ENCODE measurements at places on chromosomes 4 and X.

DNA sequence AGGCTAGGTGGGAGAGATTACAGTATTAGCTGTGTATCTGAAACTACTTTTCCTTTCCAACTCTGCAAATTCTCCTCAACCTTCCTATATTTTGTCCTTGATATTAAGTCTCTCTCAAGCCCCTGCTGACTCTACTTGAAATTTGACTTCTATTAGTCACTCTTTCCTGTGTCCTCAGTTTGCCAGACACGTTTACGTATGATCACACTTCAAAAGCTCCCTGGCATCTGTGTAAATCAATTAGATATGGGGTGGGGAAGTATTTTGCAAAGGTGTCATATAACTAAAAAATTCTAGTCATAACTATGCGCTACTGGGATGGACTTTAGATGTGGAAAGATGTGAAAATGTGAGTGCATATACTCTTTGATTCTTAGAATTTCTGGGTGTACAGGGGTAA, 67.4 kb upstream of the ARHGAP24 start:
- DNase-seq = no peak

GRCh38 chr4:155819066-155819465, 47.0 kb downstream of the ASIC5 start:
- DNase-seq = peak; percentile 54

DNA sequence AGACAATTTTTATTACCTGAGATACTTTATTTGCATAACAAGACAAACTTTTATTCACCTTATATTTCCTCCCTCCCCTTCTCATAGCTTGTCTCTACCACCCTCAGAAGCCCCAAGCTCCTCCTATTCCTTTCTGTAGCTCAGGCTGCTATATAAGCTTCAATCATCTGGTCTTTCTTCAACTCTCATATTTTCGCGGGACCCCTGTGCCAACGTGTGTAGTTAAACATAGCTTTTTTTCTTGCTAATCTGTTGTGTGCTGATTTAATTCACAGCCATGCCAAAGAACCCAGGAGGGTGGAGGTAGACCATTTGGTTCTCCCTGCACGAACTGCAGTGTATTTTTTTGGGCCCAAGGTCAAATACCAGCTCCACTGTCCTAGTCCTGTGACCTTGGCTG, 21.1 kb upstream of the CD38 start:
- no peak for DNase-seq

DNA sequence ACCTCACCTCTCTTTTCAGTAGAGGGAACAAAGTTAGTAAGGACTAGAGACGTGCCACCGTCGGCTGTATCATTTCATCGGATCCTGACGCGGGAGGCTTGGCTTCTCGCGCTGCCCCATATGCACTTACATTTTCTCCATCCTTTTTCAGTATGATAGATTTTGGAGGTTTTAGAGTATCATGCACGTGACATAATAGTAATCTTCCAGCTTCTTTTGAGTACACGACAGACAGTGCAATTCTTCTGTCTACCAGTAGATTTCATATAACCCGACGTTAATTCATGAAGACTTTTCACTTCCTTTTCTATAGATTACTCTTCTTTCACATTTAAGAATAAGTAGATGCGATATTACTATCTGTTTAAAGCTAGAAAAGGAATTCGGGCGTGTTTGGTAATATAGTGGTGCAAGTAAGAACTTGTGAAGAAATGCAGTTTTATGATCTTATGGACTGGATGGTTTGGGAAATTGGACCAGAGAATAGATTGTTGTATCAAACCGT, 1.0 kb downstream of the CDS1 start:
- DNase-seq = no peak

- peak; percentile 58 for DNase-seq
These were observed at the start of gene MGST2 for GRCh38 chr4:139665690-139666529. Gene MGST2, plus strand, starts transcription at chr4:139665819. Its CDS starts 201 bp downstream, at chr4:139666020.

- DNase-seq = no peak
These were observed 497.2 kb downstream of the RAPGEF2 start for GRCh38 chr4:159600061-159600460.

- no peak for DNase-seq
These were observed 33.3 kb upstream of the HPF1 start for GRCh38 chr4:169791062-169791461.

DNA sequence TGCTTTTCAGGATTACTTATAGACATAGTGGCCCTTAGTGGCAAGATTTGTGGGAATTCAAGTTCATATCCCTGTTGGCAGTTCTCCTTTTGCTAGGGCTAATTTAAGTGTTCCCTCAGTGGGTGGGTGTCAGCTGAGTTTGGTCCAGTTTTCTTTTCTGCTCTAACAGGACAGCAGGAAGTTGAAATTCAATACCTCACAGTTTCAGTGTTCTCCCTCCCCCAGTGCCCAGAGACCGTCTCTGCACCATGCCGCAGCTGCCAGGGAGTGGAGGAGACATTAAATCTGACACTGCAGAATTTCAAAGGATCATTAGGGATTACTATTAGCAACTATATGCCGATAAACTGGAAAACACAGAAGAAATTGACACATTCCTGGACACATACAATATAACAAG, 50.7 kb downstream of the UBE2NL start:
- no peak for DNase-seq

DNA sequence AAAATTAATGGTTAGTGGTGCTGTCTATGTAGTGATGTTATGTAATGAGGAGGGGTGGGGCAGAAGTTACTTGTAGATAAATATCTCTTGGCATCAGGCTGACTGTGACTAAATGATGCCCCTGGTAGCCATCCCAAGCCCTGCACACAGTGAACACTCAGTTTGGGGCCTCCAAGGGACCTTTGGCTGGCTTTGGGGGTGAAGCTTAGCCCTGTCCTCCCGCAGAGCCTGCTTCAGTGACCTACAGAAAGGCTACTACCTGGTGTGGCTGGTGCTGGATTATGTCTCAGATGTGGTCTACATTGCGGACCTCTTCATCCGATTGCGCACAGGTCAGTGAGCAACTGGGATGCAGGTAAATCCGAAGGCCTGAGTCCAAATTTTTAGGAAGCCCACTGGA, 7.8 kb downstream of the CNGA2 start:
- no peak for DNase-seq

DNA sequence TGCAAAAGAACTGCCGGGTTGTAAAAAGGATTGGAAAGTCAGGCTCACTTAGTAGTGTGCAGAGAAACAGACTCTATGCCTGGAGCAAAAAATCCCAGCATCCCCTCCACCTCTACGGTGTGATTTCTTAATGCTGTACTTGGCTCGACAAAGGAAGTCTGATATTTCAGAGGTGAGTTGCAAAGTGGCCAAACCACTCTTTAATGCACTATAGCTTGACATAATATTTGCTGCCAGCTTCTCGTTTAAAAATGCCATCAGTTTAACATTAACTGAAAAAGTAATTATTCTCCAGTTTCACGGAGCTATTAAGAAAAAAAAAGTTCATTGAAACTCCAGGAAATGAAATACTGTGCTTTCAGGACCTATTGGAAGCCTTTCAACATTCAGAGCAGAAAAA, 448.3 kb upstream of the ZFP42 start:
- no peak for DNase-seq

- peak; percentile 94 for DNase-seq
These were observed at the start of gene C1GALT1C1 for GRCh38 chrX:120629667-120630537. Gene C1GALT1C1, minus strand, starts transcription at chrX:120630054. Its CDS starts 2,888 bp downstream, at chrX:120627166.

DNA sequence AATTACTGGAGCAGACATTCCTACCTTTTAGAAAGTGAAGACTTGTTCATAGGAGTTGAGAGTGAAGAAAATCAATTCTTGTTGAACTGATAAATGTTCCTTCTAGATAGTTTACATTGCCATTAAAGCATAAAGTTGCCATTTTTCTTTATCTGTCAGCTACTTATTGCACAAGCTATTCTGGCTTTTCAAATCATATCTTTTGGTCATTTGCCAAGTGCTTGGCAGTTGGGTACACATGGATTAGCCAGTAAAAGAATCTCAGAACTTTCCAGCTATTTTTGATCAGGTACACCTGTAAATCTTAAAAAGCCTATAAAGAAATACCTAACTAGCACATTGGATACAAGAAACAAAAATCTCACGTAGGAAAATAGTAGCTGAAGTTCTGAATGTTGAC, 56.4 kb upstream of the PNPLA4 start:
- DNase-seq = no peak

DNA sequence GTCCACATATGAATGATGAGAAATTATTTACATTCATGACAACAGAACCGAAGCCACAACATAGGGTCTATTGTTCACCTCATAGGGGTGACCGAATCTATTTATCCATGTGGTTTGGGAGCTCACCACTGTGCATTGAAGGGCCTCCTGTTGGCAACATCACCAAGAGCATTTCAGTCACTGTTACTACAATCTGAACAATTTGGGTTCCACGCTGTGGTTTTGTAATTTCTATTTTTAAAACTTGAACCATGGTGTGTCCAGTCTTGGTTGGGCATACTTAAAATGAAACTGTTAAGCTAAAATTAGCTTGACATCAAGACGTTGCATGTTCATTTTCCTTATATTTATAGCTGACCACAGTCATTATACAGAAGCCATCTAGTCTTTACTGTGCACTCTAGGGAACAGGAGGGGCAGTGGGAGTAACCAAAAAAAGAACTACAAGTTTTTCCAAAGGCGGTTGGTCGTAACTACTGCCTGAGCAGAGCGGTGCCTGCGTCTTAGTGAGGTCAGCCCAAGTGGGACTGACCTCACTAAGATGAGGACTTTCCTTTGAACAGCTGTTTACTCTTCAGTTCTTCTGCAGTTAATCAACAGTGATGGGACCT, 192.1 kb downstream of the SPRY1 start:
- DNase-seq = peak; percentile 78

DNA sequence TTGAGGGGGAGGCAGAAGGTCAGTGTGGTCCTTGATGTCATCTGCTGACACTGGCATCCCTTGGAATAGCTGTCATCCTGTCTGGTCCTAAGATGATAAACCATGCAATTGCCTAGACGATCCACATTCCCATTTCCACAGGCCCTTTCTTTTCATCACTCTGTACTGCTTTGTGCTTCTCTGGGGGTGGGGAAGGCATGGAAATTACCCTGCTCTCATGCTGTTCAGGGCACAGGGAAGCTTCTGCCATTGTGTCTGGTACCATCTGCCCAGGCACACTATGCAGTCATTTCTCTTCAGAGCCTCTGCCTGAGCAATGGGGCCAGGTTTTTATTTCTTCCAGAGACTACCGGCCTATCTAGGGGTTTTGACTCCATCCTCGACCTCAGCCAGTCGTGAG, 49.7 kb upstream of the ELOVL6 start:
- DNase-seq = no peak

DNA sequence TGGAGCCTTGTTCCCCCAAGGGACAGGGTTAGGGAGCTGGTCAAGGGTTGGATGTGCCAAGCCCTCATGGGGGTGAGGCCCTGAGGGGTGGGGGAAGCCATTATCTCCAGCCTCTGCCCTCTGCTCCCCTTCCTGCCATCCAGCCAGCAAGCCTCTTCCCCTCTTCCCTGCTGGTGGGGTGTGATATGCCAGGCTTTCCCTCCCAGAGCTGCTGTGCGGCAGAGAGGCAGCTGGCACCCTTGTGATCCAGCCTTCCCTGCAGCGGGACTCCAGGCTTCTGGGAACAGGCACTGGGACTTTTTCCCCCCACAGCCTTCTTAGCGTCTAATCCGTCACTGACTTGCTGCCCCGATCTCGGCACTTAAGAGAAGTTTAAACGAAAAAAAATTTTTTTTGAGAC, 6.3 kb downstream of the SSR4 start:
- DNase-seq = no peak

DNA sequence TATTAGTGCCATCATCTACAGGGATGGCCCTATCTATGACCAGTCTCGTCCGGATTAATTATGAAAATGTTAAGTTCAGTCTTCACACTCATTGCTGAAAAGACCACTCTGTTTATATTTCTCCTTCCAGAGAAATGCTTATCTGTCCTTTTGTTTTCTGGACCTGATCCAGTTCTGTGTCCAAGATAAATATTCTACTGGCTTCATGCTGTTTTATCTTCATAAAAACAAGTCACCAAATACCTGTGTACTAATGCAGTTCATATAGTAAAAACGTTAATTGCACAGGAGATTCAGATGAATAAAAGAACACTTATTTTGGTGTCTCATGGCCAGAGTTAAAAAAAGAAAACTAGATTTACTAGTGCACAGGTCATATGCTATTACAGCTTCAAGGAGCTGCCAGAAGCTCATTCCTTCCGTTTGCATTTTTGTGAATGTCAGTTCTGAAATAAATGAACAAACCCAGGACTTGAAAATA, 17.3 kb downstream of the FNIP2 start:
- no peak for DNase-seq

DNA sequence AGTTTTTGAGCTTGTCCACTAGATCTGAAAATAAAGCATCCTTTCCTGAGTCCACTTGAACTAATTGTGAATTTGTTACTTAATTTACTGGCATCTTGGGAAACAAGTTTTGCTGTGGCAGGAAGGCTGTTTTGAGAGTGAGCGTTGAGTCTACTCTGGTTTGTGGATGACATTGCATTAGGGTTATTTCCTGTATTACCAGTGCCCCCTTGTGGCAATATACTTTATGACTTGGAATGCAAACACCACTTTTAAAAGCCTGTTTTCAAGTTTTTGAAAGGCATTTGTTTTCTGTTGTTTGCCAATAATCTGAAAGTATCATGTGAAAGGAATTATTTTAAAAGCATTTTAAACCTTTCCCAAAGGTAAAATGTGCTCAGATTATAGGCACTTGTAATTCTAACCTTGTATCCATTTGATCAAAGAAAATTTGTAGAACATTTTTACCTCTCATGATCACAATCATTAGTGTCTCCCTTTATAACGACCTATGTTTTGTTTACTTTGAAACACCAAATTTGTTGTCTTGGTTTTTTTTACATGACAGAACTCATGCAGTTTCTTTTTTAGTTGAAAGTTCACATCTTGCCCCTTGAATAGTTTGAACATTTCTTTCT, 18.0 kb upstream of the CYP2U1 start:
- peak; percentile 76 for DNase-seq

- DNase-seq = peak; percentile 6
These were observed 18.9 kb upstream of the GPR101 start for GRCh38 chrX:137052643-137053235.

GRCh38 chr4:138184886-138185285, 57.3 kb downstream of the SLC7A11 start:
- no peak for DNase-seq

DNA sequence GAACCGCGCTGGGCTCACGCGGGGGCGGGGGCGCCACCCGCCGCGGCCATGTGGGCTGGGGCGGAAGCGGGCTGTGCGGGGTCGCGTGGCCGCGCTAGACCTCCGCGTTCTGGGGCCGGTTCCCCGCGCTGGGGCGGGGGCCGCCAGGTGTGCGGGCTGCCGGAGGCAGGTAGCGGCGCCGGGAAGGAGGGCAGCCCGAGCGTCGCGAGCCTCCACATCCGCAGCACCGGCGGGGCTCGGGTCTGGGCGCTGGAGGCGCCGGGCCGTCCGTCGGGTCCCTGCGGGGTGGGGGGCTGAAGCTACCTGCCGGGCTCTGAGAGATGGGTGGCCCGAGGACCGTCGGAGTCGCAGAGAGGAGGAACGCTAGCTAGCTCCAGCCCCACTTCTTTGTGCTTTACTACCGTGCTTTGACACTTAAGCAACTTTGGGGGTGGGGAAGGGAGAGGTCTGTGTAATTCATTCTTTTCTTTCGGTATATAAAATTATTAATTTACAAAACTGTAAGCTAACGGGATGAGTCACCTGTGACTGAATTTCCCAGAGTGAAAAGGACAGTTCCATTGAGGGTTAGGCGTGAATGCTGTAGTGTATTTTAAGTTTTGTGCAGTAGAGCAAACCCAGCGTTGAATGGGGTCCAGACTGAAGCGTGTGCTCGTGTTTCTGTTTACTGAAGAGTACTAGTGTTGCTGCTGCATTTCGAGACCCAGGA, 689 bp downstream of the METAP1 start:
- DNase-seq = peak; percentile 37

All from PC-3 (cell line).